ENCODE measurements at places on chromosomes 2 and 18.

DNA sequence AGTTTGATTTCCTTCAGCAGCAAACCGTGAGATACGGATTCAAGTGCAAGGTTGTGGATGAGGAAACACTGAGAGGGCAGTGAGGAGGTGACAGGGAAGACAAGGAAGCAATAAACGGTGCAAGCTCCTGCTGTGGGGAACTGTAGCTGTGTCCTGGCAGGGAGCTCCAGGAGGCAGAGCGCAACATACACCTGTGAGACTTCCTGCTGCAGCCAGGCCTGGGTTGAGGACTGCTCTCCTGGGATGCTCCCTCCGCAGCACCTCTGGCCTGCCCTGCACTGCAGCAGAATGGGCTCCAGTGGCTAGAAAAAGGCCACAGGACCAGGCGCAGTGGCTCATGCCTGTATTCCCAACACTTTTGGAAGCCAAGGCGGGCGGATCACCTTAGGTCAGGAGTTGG is 85.5 kb downstream of the MRO start:
- DNase-seq = no peak

DNA sequence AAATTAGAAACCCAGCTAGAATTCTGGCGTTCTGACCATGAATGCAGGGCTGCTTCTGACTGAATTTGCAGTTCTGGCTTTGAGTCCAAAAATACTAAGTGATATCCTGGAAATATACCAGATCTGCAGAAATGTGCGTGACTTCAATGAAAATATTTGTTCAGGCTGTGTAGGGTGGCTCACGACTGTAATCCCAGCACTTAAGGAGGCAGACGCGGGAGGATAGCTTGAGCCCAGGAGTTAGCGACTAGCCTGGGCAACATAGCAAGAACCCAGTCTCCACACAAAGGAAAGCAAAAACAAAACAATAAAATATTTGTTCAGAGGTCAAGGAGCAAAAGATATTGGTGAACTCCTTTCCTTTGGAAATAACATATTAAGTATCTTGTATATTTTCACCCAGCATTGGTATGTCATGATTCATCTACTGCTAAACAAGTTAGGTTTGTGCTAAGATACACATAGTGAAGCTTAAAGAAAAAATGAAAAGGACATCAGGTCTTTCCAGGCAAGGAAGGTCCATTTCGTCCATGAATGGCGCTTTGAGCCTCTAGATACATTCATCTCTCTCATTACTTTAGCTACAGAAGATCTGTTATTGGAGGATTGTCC is 239.2 kb downstream of the CMPK2 start:
- DNase-seq = no peak

DNA sequence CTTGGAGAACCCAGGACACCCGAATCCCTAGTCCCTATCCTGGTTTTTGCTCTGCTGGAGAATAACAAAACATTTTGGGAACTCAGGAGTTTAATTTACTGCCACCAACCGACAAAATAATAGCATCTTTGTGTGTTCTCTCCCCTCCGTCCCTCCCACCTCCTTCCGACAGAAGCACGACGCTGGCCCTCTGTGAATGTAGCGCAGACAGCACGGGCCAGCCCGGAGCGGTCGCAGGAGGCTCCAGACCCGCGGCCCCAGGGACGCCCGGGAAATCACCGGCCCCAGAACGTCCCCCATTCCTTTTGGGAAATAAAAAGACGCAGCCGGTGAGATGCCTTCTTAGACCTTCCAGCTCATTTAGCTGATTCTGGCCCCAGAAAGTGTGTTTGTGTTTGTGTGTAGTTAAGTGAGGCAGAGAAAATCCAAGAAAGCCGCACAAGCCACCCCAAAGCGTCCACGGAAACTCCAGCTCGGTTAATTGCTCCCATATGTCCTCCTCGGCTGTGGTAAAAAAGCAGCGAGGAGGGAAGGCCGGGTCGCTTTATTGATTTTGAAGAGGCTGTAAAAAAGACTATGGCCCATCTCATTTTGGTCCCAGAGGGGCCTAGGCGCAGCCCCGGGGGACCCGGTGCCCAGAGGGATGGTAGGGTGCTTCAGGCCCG is 577 bp upstream of the TANC1 start:
- DNase-seq = peak; percentile 56

DNA sequence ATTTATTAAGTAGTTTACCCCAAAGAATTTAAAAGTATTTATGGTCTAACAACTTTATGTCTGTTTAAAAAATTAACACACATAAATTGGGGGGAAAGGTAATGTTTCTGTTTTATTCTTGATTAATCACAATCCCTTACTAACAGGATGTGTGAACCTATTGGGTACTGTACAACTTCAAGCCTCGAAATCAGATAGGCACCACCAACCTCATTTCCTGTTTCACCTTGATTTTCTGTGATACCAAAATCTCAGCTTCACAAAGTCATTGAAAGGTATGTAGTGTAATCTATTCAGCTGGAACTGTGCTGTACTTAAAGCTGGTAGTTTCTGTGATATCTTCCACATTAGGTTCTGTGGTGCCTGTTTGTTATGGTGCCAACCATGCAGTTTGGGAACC is 4.0 kb downstream of the RNMT start:
- DNase-seq = no peak

DNA sequence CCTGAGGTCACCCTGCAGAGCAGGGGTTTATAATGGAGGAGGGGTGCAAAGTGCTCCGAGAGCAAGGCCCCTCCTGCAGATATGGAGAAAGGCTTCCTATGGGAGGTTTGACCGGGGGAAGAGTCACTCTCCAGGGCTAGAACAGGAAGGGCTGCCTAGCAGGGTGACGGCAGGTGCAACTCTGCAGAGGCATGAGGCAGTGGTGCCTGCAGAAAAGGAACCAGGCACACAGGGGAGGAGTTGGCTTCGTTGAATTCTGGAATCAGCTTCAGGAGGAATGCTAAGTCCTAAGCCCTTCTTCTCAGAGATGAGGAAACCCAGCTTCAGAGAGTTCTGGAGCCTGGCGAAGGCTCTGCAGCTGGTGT is 17.5 kb upstream of the HPCAL1 start:
- peak; percentile 9 for DNase-seq

DNA sequence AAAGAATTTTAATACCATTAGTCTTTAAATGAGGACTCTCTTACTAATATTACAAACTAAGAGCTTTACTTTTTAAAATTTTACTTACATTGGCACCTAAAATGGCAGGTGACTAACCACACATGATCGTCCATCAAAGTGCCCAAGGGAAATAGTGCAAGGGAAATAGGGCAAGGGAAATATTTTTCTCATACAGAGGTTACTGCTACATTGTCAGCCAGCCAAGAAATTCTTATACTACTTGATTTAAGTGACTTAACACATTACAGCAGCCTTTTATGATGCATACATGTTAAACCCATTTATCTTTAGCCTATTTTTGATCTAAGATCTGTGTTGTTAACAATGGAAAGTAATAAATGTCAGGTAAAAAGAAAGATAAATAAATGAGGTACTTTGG is 587.2 kb upstream of the PKDCC start:
- DNase-seq = no peak

DNA sequence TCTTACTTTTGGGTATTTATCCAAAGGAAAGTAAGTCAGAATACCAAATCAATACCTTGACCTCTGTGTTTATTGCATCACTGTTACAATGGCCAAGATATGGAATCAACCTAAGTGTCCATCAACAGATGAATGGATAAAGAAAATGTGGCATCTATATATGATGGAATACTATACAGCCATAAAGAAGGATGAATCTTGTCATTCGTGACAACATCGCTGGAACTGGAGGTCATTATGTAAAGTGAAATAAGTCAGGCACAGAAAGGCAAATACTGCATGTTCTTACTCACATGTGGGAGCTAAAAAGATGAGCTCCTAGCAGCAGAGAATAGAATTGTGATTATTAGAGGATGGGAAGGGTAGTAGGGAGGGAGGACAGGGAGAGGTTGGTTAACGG is 34.6 kb downstream of the LCT start:
- DNase-seq = no peak

- DNase-seq = no peak
These were observed 251.2 kb downstream of the SATB2 start for GRCh38 chr2:199206536-199206935.

DNA sequence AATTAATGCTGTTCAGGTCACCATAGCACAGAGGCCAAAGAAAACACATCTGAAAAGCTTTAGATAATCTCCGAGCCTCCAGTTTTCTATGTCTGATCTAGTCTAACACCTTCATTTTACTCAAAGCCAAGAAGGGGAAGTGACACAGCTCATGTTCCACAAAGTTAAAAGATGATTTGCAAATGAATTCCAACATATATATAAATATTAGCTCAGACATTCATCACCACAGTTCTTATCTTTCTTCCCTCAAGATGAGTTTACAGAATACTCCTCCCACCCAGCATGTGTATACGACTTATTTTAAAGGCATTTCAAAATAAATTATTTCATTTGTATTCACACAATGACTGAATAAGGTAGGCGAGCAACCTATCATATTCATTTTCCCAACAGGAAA is 82.4 kb downstream of the AAK1 start:
- DNase-seq = no peak

- DNase-seq = no peak
These were observed 9.3 kb upstream of the NMS start for GRCh38 chr2:100460904-100461530.

DNA sequence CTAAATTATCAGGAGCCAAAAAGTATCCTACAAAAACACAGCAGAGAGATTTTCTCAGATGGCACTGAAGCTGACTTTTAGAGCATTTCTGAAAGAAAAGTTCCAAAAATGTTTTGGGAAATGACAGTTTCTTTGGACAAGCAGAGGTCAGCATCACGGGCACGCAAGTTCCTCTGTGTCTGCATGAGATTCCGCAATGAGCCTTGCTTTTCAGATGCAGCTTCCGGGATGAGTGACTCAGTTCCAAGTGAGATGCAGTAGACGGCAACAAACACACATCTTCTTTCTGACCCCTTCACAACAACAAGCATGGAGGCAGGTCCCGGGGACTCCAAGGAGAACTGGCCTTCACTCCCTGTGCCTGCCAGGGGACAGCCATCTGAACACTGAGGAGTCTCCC is 76.6 kb downstream of the EIPR1 start:
- no peak for DNase-seq

- DNase-seq = no peak
These were observed 33.7 kb upstream of the MBOAT2 start for GRCh38 chr2:9037166-9037565.
